Astrocyte of the hippocampus (primary cell): ENCODE measurements at places on chromosomes 3 and 15.

DNA sequence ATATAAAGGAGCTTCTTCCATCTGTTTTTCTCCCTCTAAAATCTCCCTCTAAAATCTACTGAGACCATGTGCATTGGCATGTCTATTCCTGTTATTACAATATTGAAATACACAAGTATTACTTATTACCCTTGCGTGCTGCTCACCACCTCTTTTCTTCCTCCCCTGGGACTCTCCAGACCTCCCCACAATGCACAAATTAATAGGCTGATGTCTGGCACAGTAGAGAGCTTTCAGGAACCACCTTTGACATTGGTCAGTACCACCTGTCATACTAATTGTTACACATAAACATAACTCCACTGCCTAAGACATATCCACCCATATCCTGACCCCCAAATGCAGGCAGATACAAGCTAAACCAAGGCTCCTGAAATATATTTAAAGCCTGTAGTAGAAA is 722.6 kb downstream of the FHIT start:
- DNase-seq, result no peak

DNA sequence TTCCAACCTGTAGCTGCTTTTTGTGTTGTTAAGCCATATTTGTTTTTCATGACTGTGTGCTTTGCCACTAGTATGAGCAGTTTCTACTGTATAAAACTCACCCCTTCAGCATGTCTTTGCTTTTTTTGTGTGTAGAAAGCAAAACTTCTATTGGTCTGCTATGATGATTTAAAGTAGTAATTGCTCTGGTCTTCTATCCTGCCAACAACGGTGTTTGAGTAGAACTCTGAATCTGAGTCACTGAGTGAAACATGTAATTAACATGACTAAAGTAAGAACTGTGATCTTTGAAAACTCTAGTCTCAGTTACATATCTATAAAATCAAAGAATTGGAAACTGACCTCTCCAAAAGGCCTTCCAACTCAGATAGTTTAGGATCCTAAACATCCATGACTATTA is 133.6 kb downstream of the TPRG1 start:
- no peak for DNase-seq

DNA sequence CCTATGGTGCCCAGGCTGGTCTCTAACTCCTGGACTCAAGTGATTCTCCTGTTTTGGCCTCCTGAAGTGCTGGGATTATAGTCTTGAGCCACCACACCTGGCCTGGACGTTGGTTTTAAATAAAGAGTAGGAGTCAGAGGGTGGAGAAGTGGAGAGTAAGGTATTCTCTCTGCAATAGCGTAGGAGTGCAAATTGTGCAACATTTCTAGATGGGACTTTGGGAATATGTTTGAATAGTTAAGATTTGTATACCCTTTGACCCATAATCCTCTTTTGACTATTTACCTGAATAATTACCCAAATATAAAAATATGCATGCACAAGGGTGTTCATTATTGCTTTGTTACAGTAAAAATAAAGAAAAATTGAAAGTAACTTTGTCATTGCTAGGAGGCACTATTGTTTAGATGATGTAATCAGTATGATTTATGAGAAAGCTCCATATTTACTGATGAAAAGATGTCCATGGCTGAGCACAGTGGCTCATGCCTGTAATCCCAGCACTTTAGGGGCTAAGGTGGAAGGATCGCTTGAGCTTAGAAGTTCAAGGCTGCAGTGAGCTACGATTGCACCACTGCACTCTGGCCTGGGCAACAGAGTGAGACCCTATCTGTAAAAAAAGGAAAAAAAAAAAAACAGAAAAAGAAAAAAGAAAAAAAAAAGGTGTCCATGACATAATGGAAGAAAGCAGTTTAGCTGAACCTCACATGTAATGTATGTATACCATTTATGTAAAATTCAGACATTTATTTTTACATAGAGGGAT is 15.1 kb upstream of the XYLB start:
- DNase-seq, result no peak

GRCh38 chr15:93072011-93072410 is 17.0 kb downstream of the RGMA start:
- peak; percentile 66 for DNase-seq

- DNase-seq, result no peak
Observed at GRCh38 chr3:9136746-9137465, 112.5 kb downstream of the SRGAP3 start.

DNA sequence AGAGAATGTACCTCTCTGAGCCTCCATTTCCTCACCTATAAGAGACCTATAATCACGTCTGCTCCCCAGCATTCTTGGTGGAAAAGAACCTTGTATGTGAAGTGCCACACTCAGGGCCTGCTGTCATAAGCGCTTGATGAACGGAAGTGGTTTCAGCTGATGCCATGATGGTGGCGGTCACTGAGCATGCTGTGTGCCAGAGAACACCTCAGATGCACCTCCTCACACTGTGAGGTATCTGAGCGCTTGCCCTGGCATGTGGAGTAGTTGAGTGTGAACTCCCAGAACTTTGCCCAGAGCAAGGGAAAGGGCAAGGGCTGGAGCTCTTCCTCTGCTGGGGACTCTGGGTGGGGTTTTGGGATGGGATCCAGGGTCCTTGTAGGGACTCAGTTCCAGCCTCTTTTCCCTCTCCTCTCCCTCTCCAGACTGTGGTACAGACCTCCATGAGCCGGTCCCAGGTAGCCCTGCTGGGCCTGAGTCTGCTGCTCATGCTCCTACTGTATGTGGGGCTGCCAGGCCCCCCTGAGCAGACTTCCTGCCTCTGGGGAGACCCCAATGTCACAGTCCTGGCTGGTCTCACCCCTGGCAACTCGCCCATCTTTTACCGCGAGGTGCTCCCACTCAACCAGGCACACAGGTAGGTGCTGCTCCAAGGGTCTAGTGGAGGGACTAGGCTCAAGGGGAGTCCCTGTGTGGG is 2.7 kb downstream of the ABHD14A start:
- DNase-seq, result no peak

- no peak for DNase-seq
Observed at GRCh38 chr3:189056646-189057335, 115.0 kb upstream of the TPRG1 start.

DNA sequence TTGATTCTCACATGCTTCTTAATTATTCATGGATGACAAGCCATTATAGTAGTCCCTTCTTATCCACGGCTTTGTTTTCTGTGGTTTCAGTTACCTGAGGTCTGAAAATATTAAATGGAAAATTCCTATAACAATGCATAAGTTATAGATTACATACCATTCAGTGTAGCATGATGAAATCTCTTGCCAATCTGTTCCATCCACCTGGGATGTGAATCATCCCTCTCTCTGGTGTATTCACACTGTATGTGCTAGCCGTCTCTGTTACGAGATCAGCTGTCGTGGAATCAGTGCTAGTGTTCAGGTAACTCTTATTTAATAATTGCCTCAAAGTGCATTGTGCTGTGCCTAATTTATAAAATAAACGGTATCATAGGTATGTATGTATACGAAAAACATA is 5.2 kb downstream of the WDR5B start:
- DNase-seq, result no peak

- no peak for DNase-seq
Observed at GRCh38 chr3:16528106-16528505, 14.6 kb upstream of the RFTN1 start.

DNA sequence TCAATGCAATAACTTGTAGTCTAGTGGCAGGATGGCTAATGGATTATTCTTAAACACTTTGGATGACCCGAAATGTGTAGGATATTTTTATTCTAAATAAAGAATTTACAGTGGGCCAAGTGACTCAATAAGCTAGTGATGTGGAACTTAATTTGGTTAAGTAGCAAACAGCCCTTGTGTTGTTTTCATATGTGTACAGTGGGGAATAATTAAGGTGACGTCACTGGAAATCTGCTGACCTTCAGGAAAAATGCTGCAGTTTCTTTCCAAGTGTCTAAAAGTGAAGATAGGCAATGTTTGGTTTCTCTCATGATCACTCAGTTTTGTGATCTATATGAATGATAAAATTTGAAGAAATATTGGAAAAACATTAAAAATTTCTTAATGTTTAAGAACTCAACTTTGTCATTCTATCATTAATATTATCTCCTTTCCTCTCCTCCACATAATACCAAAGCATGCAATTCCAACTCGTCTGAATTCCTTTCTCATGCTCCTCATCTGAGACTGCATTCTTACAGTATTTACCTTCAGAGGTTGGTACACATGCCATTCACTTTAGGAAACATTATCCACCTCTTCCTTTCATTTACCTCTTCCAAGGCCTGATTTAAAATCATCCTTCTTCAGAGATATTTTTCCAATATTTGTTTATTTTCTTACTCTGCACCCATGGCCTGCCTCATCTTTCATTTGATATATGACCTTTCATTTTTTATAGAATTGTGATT is 414.6 kb upstream of the ARPP21 start:
- peak; percentile 72 for DNase-seq

GRCh38 chr15:58523634-58524033 is 91.8 kb downstream of the LIPC start:
- no peak for DNase-seq

DNA sequence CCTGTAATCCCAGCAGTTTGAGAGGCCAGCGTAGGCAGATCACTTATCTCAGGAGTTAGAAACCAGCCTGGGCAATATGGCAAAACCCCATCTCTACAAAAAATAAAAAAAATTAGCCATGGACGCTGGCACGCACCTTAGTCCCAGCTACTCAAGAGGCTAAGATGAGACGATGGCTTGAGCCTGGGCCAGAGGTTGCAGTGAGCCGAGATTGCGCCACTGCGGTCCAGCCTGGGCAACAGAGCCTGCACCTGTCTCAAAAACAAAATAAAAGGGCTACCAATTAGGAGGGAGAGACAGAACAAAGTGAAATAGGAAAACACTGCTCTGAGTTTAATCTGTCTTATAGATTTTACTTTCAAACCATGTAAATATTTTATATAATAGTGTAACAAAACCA is 33.8 kb downstream of the MSL2 start:
- no peak for DNase-seq
